EL (cell line): ENCODE measurements at places on chromosomes 7 and 10.

GRCh38 chr10:119246862-119247549 lies 39.6 kb downstream of the GRK5 start:
- peak; percentile 96 for DNase-seq

DNA sequence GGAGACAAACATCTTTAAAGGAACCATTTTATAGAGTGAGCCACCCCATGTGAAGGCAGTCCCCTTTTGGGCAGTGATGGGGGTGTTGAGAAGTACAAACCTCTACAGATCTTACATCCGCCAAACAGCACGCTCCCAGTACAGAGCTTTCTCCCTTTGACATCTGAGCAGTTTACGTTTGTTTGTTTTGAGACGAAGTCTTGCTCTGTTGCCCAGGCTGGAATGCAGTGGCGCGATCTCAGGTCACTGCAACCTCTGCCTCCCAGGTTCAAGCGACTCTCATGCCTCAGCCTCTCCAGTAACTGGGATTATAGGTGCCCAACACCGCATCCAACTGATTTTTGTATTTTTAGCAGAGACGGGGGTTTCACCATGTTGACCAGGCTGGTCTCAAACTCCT lies 128.9 kb downstream of the CCDC3 start:
- no peak for DNase-seq

DNA sequence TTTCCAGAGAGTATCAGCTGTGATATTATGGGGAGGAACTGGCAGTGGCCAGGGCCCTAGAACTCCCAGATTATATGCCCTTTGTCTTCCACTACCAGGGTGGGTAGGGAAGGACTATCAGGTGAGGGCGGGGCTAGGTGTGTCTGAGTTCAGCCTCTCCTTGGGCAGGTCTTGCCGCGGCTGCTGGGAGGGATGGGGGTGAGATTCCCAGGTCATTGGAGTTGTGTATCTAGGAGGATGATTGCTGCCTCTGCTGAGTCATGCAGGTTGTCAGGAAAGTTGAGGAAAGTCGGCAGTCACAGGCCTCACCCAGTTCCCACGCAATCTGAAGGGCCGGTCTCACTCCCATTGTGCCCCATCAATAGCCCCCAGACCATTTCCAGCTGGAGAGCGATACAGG lies 185.2 kb downstream of the DKK1 start:
- no peak for DNase-seq

DNA sequence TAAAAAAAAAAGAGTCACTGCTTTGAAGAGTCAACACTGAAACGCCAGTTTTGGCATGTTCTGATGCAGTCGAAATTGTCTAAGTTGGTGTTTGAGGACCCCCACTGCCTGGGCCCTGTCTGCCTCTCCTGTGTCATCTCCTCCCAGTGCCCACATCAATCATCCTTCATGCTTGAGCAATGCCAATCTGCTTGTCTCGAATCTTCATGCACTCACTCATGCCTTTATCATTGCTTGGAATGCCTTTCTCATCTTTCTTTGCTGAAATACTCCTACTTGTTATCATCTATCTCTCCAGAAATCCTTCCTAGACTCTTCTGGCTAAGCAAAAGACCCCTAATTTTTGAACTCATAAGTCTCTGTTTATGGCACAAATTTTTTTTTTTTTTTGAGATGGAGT lies 42.1 kb upstream of the PLPP4 start:
- no peak for DNase-seq

- no peak for DNase-seq
These were observed 9.1 kb downstream of the WDR86 start for GRCh38 chr7:151400626-151401315.

- DNase-seq = no peak
These were observed 12.6 kb downstream of the TBATA start for GRCh38 chr10:70772627-70773026.

DNA sequence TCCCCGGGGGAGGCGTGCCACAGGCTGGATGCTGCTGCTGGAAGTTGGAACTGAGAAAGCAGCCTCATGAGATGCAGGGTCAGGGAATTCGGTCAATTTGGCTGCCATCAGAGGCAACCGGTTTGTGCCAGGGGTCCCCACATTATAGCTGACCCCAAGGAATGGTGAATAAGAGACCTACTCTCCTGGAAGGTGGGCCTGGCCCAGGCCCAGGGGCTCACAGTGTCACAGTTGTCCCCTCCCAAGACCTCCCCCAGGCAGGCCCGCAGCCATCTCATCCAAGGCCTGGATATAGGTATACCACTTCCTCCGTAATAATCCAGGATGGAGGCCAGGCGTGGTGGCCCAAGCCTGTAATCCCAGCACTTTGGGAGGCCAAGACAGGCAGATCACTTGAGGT lies 114.6 kb downstream of the NPTX2 start:
- DNase-seq = no peak

GRCh38 chr7:96266580-96266979 lies 55.3 kb downstream of the SLC25A13 start:
- no peak for DNase-seq

DNA sequence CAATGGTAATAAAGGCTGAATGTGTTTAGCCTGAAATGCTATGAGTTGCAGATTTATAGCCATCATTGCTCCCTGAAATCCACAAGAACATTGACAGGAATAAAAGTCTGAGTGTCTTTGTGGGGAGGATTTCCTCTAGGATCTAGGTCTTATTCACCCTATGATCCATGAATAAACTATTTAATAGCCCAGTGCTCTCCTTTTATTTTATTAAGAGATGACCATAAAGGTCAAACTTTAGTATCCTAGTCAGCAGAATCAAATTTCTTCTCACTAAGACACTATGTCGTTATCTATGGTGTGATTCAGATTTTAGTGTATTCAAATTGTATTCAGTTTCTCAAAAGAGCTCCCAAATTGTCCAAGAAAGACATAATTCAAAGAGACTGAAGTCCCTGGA lies 67.8 kb upstream of the AKR1E2 start:
- DNase-seq = peak; percentile 32

GRCh38 chr7:90595342-90595800 lies 750 bp upstream of the CDK14 start:
- no peak for DNase-seq

- no peak for DNase-seq
These were observed 46.0 kb downstream of the ABCC2 start for GRCh38 chr10:99828464-99828863.

GRCh38 chr7:151439855-151440798 lies at the start of gene CRYGN:
Gene CRYGN, minus strand, starts transcription at chr7:151440141. Its CDS starts 224 bp downstream, at chr7:151439917.
- DNase-seq = no peak
